ENCODE measurements at places on chromosomes 1 and 21. TPM values are rescaled to one million over a fixed set of nuclear protein-coding genes. Genes with fewer than 3 reads are reported as not detected.

- H3K27ac ChIP-seq, result no peak overlapping the region
- no peak overlapping the region for H3K4me3 ChIP-seq
- no peaks in the 10 kb centered on the region for H3K27me3 ChIP-seq
- DNase-seq, result no peak
- H3K36me3 ChIP-seq, result no peaks in the 10 kb centered on the region
Observed at GRCh38 chr1:103171041-103171590, 62.8 kb upstream of the COL11A1 start.

- no peaks in the 10 kb centered on the region for H3K27me3 ChIP-seq
- H3K4me1 ChIP-seq, result no peaks in the 10 kb centered on the region
- no peak overlapping the region for H3K4me3 ChIP-seq
- H3K27ac ChIP-seq, result no peak overlapping the region
- H3K36me3 ChIP-seq, result no peaks in the 10 kb centered on the region
Observed at GRCh38 chr1:4058706-4059105, 158.6 kb upstream of the C1orf174 start.

DNA sequence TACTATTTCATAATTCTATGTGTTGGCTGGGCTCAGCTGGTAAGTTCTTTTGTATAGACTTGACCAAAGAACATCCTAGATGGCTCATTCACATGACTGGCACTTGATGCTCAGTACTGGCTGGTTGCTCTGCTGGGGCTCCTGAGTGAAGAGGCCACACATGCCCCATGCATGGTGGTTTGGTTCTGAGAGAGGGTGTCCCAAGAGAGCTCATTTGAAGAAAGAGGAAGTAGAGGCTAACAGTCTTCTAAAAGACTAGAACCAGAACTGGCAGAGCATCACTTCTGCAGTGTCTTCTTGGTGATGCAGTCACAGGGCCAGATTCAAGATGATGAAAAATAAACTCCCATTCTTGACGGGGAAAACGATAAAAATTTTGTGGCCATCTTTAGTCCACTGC, 5.2 kb upstream of the BACH1 start:
- no peak overlapping the region for H3K4me3 ChIP-seq

- no peaks in the 10 kb centered on the region for H3K27me3 ChIP-seq
- H3K4me3 ChIP-seq, result no peak overlapping the region
- H3K27ac ChIP-seq, result no peak overlapping the region
- no peak for DNase-seq
- H3K36me3 ChIP-seq, result no peaks in the 10 kb centered on the region
- H3K4me1 ChIP-seq, result peaks cover under 1% of the 10 kb centered on the region
Observed at GRCh38 chr1:51553911-51554310, 34.8 kb upstream of the EPS15 start.

- H3K4me3 ChIP-seq, result peak within 1 kb of the TSS; percentile 83
- peaks cover 6% of the 10 kb centered on the region for H3K27me3 ChIP-seq
- no peaks in the 10 kb centered on the region for H3K36me3 ChIP-seq
- peaks cover 38% of the 10 kb centered on the region for H3K4me1 ChIP-seq
- DNase-seq, result peak; percentile 88
- peak within 1 kb of the TSS; percentile 71 for H3K27ac ChIP-seq
Observed at GRCh38 chr1:220527908-220528678, at the start of gene MARK1. MARK1 (plus strand) TSS chr1:220528136; CDS start chr1:220528823, 687 bp downstream.

GRCh38 chr1:171879556-171879955, 38.3 kb downstream of the DNM3 start:
- no peaks in the 10 kb centered on the region for H3K27me3 ChIP-seq
- no peak for DNase-seq
- H3K36me3 ChIP-seq, result no peaks in the 10 kb centered on the region
- H3K4me1 ChIP-seq, result no peaks in the 10 kb centered on the region
- no peak overlapping the region for H3K27ac ChIP-seq
- H3K4me3 ChIP-seq, result no peak overlapping the region

DNA sequence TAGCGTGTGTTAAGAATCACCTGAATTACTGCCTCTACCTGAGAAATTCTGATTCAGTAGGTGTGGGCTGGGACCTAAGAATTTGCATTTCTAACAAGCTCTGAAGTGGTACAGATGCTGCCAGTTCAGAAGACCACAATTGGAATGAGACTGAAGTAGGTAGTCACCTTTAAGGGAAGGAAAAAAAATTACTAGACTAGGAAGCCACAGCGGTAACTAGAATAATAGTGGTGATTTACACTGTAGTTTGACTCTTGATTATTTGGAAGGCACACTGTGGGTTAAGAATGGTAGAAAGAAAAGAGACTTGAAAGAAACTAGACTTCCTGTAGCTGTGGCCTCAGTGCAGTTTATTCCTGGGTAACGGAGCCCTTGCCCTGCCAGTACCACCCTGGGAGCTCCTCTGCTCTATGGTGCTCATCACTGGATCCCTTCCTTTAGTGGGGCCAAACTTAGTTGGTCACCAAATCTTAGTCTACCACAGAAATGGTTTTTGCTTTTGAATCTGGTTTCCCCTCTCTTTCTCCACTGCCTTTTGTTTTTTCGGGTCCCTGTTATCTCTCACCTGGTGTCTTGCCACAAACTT, 43.6 kb downstream of the ARID1A start:
- H3K4me3 ChIP-seq, result no peak overlapping the region
- H3K36me3 ChIP-seq, result peaks cover 21% of the 10 kb centered on the region
- no peaks in the 10 kb centered on the region for H3K27me3 ChIP-seq

- no peaks in the 10 kb centered on the region for H3K27me3 ChIP-seq
- H3K36me3 ChIP-seq, result no peaks in the 10 kb centered on the region
- no peak overlapping the region for H3K4me3 ChIP-seq
- H3K4me1 ChIP-seq, result peaks cover 6% of the 10 kb centered on the region
- DNase-seq, result peak; percentile 6
Observed at GRCh38 chr21:38323721-38324531, 67.1 kb downstream of the KCNJ15 start.

- peak; percentile 69 for DNase-seq
- no peaks in the 10 kb centered on the region for H3K36me3 ChIP-seq
- peaks cover 36% of the 10 kb centered on the region for H3K4me1 ChIP-seq
- no peak overlapping the region for H3K27ac ChIP-seq
Observed at GRCh38 chr1:226650236-226650841, 88.7 kb downstream of the ITPKB start.

GRCh38 chr1:194723067-194723466, 1536.7 kb upstream of the B3GALT2 start:
- H3K4me3 ChIP-seq, result no peak overlapping the region
- H3K27me3 ChIP-seq, result no peaks in the 10 kb centered on the region

DNA sequence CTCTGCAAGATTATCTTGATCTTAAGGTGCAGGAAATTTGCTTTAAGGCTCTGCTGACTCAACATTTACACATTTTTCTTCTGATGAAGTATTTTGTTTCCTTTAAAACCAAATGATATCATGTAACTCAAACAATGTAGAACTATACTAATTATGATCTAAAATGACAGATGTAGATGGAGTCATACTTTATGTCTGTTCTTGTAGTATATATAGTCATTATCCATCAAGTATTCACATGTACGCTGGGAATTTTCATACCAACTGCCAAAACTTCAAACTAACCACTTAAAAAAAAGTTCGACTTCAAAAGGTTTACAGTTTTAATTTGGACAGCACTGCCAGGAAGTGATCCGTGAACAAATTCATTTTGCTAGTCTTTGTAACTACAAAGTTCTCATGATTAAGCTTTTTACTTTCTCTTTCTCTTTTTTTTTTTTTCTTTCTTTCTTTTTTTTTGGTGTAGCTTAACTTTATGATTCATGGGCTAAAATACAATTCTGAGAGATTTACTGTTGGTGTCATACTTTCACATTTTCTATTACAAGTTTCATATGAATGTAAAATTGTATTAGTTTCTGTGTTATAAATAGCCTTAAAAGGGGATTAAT, 509.0 kb upstream of the CXADR start:
- DNase-seq, result no peak
- H3K27me3 ChIP-seq, result no peaks in the 10 kb centered on the region
- H3K4me1 ChIP-seq, result peaks cover 12% of the 10 kb centered on the region
- H3K27ac ChIP-seq, result no peak overlapping the region

GRCh38 chr1:231036416-231036815, 3.6 kb downstream of the FAM89A start:
- no peak overlapping the region for H3K4me3 ChIP-seq
- peaks cover 89% of the 10 kb centered on the region for H3K27me3 ChIP-seq
- DNase-seq, result no peak
- H3K27ac ChIP-seq, result no peak overlapping the region
- H3K4me1 ChIP-seq, result peaks cover 3% of the 10 kb centered on the region

DNA sequence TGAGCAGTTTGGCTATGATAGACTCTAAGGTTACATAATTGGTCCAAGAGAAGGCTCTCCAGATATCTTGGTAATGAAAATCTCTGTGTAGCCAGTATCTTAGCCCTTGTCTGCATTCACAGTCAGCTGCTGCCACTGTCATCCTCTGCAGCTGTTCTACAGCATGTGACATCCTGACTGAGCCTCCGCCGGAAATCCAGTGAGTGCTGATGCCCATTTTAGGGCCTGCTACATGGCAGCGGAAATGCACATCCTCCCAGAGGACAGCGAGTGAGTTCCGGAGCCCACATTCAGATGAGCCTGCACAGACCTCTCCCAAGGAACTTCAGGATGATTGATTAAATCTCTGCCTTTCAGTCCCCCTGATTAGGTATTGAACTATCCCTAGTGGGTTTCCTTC, 237.1 kb downstream of the HHIPL2 start:
- H3K4me1 ChIP-seq, result peaks cover 11% of the 10 kb centered on the region
- no peaks in the 10 kb centered on the region for H3K27me3 ChIP-seq

- H3K36me3 ChIP-seq, result no peaks in the 10 kb centered on the region
- H3K4me1 ChIP-seq, result peaks cover 13% of the 10 kb centered on the region
- H3K4me3 ChIP-seq, result peak overlapping the region; percentile 76
- peak; percentile 46 for DNase-seq
- H3K27ac ChIP-seq, result no peak overlapping the region
Observed at GRCh38 chr1:77282866-77283539, 1.2 kb downstream of the AK5 start.

TNFAIP8L2 gene
- total RNA-seq, result not detected

USH2A gene
- total RNA-seq, result 0.04 TPM

COX20 gene
- total RNA-seq, result 81.6 TPM

APOBEC4 gene
- total RNA-seq, result not detected

LAMC1 gene
- 90.2 TPM for total RNA-seq
